ENCODE measurements at places on chromosomes 3 and 15.

- DNase-seq, result no peak
These were observed 39.8 kb upstream of the CMTM8 start for GRCh38 chr3:32198714-32199113.

DNA sequence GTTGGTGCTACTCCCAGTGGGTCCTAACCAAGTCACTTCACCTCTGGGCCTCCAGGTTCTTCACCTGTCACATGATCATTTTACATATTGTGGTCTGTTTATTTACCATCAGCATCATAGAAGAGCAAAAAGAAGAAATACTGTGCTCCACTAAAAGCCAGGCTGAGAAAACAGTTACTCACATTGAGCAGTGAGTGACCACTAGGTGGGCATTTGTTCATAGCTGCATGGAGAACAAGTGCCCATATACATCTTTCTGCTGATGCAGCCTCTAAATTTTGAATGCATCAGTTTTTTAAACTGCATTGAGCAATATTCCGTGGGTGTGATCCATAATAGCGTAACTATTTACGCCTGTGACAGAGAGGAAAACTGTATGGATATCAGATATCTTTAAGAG lies 76.2 kb downstream of the DCUN1D1 start:
- no peak for DNase-seq

DNA sequence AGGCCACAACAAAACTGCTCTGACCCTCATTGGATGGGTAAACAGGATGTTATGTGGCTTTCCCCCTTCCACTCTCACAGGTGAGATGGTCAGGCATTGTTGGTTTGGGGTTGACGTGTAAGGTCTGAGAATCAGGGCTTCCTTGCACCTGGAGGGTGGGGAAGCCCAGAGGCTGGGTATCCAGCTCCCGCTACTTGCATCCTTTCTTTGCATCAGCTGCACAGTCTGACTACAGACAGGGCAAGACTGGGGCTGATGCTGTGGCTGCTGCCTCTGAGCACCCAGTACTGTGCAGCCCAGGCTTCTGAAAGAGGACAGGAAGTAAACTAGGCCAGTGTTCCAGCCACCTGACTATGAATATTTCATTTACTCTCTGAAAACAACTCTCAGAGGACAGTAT lies 58.0 kb upstream of the ATP2B2 start:
- DNase-seq, result no peak

DNA sequence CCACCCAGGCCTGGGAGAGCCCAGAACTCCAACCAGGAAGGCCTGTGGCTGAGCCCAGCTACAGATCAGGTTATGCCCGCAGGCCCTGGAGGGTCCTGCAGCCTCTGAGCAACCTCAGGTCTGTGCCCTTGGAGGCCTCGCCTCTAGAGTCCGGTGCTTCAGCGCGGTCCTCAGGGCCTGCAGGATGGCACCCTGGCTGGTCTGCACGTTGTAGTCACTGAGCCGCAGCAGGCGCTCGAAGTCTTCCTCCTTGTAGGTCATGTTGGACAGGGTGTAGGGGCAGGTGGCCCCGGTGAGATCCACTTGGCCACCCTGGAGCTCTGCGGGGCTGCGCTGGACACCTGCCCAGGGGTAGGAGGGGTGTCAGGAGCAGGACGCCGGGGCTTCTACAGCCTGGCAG lies 25.8 kb downstream of the PLA2G4D start:
- DNase-seq, result no peak

DNA sequence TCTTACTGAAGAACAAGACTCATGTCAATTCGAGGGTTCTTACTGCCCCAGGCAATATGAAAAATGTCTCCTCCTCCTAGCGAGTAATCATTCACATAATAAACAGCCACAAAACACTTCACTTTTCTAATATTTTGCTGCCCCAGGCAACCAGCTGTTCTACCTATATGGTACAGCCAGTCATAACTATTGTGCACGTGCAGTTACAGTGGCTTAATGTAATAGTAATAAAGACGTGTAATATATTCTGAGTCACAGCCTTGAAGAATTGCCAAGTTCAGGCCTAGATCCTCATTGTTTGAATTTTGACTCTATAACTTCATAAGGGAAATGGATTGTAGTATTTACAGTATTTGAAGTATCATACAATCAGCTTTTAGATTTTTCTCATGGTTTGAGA lies 1250.0 kb upstream of the GBE1 start:
- DNase-seq, result no peak

GRCh38 chr3:155241579-155241978 lies 51.9 kb downstream of the STRIT1 start:
- no peak for DNase-seq

DNA sequence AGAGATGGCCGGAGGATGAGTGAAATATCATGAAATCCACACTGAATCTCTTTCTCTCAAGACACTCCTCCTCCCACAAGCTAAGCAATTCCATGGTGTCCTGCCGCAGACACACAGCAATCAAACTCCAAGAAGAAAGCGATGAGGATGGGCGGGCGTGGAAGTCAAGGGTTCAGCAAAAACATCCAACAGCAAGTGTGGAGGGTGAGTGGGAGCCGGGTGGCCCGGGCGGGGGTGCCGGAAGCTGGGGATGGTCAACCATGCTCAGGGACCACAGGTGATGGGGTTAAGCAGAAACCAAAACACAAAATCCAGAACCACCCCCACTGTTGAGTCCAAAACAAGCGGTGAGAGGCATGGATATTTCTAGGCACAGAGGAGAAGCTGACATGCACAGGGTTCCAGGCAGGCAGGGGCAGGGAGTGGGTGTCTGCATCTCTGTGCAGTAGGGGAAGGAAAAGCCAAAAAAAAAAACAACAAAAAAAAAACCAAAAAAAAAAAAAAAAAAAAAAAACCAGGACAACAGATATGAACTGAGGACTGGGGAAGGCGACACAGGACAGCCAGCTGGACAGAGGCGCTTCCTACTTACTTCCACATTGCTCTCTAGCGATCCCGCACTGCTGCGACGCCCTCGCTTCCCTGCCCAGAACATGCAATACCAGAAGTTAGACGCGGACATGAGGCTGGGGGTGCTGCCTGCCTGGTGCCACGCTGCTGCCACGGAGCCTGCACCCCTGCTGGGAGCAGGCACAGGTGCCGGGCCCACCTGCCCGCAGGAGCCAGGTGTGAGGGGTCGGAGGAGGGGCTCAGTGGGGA lies 61.0 kb upstream of the RPL32 start:
- DNase-seq, result no peak

- DNase-seq, result no peak
These were observed 29.4 kb downstream of the EOGT start for GRCh38 chr3:68984011-68984530.

GRCh38 chr3:99526921-99527320 lies 111.5 kb upstream of the COL8A1 start:
- DNase-seq, result no peak

- no peak for DNase-seq
These were observed 68.7 kb downstream of the GSK3B start for GRCh38 chr3:120025520-120025919.

- no peak for DNase-seq
These were observed 119.4 kb upstream of the PRR20G start for GRCh38 chr3:127407026-127407939.

DNA sequence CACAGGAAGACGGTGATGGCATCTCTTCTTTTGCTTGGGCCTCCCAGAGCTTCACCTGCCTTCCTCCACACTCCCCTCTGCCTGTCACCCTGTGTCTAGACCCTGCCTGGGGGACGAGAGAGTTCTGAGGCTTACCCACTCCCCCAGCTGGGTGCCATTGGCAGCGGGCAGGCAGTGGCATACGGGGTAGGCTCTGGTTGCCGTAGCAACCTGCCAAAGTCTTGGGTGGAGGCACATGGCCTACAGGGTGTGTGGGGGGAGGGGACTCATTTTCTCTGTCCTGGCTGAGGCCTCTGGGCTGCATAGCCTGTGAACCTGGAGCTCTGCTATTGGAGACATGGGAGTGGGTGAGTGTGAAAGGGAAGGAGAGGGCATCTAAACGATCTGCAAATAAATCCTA lies 4.4 kb downstream of the INSYN1 start:
- no peak for DNase-seq

DNA sequence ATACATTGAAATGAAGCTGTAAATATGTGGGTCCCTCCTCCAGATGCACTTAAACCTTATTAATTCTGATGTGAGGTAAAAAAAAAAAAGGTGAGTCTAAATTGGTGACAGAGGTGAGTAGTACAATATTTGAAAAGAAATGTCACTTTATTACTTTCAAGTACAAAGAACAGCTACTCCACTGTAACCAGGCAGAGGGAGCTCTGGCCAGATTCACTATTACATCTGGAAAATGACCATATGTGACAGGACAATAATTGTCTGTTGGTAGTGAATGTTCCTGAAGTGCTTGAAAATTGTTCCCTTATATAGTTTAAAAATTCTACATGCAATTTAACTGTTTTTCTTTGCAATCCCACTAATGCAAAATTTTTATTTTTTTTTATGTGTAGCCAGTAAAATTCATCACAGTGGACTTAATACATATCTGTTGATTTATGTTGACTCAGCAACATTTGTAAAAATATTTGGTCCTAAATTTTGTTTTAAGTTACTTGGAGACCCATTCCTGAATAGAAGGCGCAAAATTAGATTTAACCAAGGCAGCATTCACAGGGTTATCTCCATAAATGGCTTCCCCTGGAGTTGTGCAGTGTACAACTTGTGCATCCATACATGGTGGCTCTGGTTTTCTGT lies 231.9 kb upstream of the TBC1D5 start:
- no peak for DNase-seq

GRCh38 chr15:63250312-63250965 lies 27.0 kb upstream of the APH1B start:
- DNase-seq, result no peak

- no peak for DNase-seq
These were observed 1304.5 kb upstream of the GBE1 start for GRCh38 chr3:83065851-83066460.

DNA sequence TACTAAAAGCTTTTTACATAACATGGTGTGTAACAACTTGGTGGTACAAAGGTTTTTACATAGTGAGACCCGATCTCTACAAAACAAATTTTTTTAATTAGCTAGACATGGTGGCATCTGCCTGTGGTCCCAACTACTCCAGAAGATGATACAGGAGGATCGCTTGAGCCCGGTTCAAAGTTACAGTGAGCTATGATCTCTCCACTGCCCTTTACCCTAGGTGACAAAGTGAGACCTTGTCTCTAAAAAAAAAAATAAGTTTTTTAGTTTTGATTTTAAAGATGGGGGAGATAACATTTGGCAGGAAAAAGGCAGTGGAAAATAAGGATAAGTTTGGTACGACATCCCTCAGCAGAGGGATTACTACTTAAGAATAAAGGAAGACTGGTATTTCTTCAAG lies 5.9 kb downstream of the FAM162A start:
- no peak for DNase-seq

GRCh38 chr3:10242182-10243065 lies 5.8 kb upstream of the TATDN2 start:
- DNase-seq, result peak; percentile 57

DNA sequence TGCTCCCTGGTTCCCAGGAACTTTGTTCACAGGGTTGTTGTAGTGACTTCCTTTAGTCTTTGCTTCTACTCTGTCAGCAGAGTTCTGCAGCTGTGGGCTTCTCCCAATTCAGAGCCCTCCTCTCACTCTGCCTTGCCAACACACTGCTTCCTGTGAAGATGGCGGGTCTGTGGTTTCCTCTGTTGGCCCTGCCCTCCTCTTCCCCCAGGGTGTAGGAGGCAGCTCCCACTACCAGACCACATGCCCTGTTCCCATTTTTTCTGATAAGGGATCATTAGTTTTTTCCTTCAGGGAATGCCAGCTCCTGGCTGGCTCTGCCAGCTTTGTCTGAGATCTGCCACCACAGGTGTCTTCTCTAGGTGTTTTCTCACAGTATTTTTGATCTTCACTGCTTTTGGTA lies 12.7 kb downstream of the SPSB4 start:
- DNase-seq, result no peak

GRCh38 chr3:72444656-72445223 lies 403.5 kb downstream of the SHQ1 start:
- no peak for DNase-seq

GRCh38 chr3:106348139-106348690 lies 479.4 kb upstream of the CBLB start:
- DNase-seq, result no peak

- DNase-seq, result no peak
These were observed 5.1 kb downstream of the TEX264 start for GRCh38 chr3:51676102-51676640.

DNA sequence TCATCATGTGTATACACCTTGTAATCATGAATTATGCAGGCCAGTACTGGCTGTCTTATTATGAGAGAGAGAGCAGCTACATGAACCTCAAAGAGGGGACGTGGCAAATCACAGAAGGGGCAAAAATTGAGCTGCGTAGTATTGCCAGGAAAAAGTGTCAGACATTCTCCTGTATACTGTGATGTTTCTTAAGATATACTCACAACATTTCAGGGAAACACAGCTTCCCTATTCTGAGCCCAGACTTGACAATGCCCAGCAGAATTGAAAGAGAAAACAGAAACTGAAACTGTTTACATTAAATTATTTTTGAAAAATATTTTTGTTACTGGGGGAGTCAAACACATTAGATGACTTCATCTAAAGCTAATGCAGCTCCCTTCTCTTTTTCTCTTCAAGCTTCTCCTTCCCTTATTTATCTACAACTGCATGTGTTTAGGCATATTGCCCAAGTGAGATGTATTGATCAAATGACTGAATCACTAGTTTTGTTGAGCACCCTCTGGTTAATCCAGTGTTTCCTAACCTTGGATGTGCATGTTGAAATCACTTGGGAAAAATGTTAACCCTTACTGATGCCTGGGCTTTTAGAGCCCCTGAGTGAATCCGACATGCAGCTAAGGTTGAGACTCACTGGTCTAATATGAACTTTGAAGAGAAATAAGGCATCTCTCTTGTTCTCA lies 39.5 kb downstream of the CADPS start:
- DNase-seq, result no peak

GRCh38 chr3:23019596-23020300 lies 183.4 kb upstream of the UBE2E2 start:
- DNase-seq, result no peak

DNA sequence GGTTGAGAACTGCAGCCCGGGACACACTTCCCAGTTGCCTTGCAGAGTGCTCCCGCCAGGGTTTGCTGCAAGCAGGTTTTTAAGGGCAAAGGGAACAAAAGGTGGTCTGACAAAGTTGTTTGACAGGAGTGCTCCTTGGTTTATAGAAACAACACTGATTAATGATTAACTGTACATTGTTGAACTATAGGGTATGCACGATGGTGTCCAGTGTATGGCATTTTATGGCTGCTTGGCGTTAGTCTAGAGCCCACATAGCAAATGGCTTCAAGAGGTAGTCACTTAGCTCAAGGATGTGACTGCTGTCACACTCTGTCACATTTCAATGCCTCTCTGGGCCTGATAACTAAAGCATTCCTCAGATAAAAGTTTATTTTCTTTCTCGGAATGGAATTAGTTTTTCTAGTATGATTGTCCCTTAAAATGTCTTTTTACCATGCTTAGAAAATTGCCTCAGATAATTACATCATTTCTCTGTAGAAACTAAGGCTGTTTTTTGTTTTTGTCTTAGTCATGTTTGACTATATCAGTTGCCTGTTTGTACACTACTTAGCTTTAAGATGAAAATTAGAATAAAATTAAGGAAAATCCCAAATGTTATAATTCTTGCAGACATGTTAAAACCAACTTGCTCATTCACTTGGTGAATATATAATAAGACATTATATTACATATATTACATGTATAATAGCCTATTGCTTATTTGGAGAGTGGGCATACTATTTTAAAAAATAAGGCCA lies 61.3 kb upstream of the GATM start:
- no peak for DNase-seq

GRCh38 chr15:92907229-92907628 lies 7.1 kb downstream of the CHD2 start:
- DNase-seq, result no peak

All from stimulated activated CD4-positive, alpha-beta T cell treated with anti-CD3 and anti-CD28 coated beads, Interleukin-4, amount 100 ng/mL, for 1 hour (primary cell).